Skin of body (tissue), 3 donors: ENCODE measurements at places on chromosomes 1 and 21. TPM values are rescaled to one million over a fixed set of nuclear protein-coding genes. Genes with fewer than 3 reads are reported as not detected.

The MXRA8 gene
- 59.7 TPM for total RNA-seq

The CFHR4 gene
- total RNA-seq: not detected

The COL24A1 gene
- total RNA-seq: 5.6 TPM

The C1QTNF12 gene
- 2.5 TPM for total RNA-seq

The NEGR1 gene
- 9.1 TPM for total RNA-seq

The KIF21B gene
- 1.6 TPM for total RNA-seq

The GPR61 gene
- under 0.01 TPM for total RNA-seq

The LRRC38 gene
- 1.4 TPM for total RNA-seq

The HP1BP3 gene
- 251 TPM for total RNA-seq

The CNTN2 gene
- total RNA-seq: 2.0 TPM

The ACTL8 gene
- not detected for total RNA-seq

The NUF2 gene
- 11.9 TPM for total RNA-seq

The SLAMF9 gene
- not detected for total RNA-seq

The S100A16 gene
- total RNA-seq: 103 TPM

The TRNAU1AP gene
- 19.5 TPM for total RNA-seq

The SPRR5 gene
- total RNA-seq: 1.8 TPM

The KCNK2 gene
- total RNA-seq: 6.6 TPM

The NBPF19 gene
- total RNA-seq: 49.8 TPM

The BRDT gene
- not detected for total RNA-seq

The TCHH gene
- 315 TPM for total RNA-seq
